ENCODE measurements at places on chromosomes 4 and X.

DNA sequence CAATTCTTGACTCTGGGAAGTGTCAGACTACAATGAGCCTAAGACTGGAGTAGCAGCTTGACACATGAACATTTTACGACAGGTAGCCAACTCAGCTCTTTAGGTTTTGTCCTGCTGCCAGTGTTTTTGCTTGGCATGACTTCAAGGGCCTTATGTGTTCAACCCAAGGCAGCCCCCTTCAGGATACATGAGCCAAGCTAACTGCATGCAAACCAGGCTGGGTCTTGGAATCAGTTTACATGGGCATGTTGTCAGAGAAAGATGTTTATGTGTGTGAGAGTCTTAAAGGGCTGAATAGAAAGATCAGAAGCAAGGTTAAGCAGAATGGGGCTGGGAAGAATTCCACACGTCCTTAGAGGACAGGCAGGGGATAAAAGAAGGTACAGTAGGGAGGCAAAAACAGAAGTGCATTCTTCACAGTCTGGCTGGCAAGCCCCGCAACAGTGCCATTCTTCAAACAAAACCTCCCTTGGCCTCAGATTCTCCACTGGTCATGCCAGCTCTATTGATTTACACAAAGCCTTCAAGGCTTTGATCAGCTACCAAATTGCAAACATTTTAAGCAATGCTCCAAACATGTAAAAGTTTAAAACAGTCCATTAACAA is 97.3 kb downstream of the NKX6-1 start:
- DNase-seq: no peak

DNA sequence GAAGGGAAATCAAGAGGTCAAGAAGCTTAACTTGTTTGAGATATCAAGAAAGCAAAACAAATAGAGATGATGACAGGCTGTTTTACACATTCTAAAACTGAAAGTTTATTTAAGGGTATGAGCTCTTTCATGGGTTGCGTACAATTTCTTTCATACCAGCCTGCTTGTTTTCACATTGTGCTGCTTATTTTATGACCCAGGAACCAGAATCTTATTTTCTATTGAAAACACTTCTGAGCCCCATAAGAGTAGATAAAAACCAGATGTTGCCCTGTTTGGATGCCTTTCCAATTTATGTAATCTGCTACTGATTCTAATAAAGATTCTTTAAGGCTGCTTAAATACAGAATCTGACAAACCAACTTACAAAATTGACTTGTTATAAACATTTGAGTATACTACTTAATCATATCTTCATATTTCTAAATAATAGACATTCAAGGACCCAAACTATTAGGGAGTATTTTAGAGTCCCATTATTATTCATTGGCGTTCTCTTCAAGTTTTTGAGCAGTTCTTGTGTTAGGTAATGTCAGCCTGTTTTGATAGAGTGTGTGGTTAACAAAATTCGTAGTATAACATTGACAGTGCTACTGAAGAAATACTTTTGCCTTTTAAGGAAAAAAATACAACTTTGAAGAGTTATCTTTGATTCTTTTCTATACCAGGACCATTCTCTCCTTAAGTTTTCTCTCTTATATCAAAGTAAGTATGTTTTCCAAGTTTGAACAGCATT is 74.4 kb downstream of the PDLIM5 start:
- DNase-seq: no peak

DNA sequence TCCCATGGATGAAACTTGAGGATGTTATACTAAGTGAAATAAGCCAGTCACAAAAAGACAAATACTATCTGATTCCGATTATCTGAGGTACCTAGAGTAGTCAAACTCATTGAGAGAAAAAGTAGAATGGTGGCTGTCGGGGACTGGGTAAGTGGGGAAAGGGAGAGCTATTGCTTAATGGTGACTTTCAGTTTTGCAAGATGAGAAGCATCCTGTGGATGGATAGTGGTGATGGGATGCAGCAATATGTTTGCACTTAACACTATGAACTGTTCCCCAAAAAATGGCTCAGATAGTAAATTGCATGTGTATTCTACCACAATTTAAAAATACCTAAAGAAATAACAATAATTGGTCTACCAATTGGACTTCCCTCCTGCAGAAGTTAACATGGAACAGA is 181.5 kb downstream of the SHROOM3 start:
- no peak for DNase-seq

DNA sequence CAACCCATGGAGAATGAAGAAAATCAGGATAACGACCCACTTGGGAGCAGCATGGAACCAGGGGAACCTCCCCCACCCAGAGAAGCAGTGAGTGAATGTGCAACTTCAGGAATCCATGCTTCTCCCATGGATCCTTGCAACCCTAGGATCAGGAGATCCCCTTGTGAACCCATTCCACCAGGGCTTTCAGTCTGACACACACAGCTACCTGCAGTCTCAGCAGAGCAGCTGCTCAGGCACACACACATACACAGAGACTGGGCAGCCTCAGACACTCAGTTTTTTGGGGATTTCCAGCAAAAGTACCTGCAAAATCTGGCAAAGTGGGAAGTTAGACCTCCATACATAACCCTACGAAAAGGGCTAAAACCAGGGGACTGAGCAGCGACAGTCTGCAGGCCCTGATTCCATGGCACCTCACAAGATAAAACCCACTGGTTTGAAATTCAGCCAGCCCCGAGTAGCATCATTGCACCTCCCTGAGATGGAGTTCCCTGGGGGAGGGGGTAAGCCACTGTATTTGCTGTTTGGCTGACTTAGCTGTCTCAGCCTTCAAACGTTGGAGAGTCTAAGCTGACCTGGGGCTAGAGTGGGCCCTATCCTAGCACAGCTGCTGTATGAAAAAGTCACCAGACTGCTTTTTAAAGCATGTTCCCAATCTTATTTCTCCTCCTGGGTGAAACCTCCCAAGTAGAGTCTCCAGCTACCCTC is 737.5 kb upstream of the NDST4 start:
- DNase-seq: no peak

DNA sequence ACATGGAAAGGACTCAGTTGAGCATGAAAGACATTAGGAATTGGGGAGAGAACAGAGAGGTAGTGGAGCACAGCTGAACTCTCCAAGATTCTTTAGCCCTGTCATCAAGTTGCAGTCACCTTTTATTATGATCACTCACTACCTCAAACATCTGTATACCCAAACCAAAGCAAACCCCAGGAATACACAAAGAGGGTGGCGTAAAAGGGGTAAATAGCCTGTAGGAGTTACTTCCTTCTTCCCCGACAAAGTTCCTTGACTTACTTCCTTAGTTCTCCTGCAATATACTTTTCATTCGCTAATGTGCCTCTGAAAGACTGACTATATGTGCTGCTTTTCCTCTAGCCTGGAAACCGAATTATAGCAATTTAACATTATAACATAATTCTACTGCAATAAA is 159.9 kb downstream of the SPRY1 start:
- no peak for DNase-seq

GRCh38 chr4:100422894-100423293 is 94.9 kb downstream of the EMCN start:
- no peak for DNase-seq

- no peak for DNase-seq
Measured at GRCh38 chr4:139331185-139331584, 28.9 kb upstream of the NDUFC1 start.

- DNase-seq: no peak
Measured at GRCh38 chrX:153779891-153780677, 757 bp upstream of the SRPK3 start.

DNA sequence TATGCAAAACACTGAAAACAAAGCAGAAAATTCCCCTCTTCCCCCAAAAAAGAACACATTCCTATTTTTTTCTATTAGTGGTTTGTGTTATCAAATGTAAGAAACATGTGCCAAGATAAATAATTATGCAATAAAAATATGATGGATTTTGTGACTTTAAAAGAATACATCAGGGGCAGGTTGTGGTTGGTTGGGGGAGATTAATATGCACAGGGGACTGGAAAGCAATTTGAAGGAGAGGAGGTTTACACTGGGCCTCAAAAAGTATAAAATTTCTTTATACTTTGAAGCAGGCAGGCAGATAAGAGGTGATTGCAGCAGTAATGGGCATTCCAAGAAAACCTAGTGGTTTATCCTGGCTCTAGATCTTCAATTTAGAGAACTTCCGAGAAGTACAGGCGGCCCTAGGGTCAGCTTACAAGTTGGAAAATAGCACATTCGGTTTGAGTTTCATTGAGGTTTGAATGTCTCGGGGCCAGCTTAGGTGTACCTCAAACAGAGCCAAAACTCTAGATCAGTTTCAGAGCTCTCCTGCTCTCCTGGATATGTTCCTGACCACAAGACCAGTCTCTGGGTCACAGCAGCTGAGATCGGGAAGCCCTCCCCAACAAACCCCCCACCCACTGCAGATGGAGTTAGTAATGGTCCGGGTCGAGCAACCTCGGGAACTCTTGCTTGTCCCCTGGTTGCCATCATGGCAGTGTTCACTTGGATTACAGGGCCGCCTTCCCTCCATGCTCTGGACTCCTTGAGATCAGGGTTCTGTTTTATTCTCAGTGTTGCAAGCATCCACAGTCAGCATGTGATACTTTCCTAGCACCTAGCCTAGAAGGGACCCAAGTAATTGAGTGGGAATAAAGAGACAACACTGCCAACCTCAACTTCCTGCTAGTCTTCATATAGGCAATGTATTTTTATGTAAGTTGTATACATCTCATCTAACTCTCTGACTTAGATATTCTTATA is 112.1 kb upstream of the DDIT4L start:
- DNase-seq: no peak

- DNase-seq: no peak
Measured at GRCh38 chr4:67468830-67469229, 76.5 kb downstream of the CENPC start.

DNA sequence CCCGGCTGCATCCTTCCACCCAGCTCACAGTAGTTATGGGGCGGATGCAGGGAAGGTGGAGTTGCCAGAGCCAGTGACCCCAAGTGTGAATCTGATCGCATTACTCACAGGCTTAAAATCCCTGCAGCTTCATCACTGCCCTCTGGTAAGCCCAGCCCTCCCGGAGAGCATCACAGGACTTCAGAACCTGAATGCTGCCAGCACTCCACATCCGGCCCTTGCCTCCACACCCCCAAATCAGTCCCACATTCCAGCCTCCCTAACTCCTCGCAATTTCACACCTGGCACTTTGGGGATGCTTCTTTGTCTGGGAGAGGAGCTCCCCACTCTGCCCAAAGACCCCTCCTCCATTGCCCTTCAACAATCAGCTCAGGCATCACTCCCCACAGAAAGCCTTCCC is 15.6 kb downstream of the RASL11B start:
- no peak for DNase-seq

GRCh38 chr4:69860052-69860451 is at the start of gene SULT1E1:
Gene SULT1E1 (minus strand): TSS chr4:69860145. CDS start chr4:69857644, 2,501 bp downstream.
- DNase-seq: no peak

DNA sequence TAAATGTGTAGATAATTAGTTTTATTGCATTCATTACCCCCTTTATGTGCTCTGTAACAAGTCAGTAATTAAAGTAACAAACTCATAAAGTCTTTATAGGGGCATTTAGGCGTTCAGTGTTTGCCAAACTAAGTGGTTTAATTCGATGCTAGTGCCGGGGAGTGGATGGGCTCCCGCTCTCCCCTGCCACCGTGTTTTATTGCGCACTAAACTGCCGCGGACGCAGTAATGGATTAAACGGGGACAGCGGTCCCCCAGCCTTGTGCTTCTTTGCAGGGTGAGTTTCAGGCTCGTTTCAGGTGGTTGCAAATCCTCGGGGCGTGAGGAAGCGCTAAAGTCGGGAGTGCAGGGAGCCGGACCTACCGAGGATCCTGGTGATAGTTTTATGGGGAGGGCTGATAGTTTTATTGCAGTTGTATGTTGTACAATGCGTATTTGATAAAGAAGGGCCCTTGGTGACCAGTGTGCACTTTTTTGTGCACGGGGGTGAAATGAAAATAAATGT is 1.6 kb upstream of the PHOX2B start:
- no peak for DNase-seq

- DNase-seq: peak; percentile 14
Measured at GRCh38 chr4:140116442-140117104, 37.4 kb downstream of the MAML3 start.

DNA sequence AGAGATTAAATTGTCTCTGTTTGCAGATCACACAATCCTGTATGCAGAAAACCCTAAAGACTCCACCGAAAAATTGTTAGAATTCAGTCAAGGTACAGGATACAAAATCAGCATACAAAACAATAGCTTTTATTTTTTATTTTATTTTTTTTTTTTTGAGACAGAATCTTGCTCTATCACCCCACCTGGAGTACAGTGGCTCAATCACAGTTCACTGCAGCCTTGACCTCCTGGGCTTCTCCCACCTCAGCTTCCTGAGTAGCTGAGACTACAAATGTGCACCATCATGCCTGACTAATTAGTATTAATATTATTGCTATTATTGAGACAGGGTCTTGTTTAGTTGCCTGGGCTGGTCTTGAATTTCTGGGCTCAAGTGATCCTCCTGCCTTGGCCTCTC is 8.9 kb upstream of the PLXNB3 start:
- DNase-seq: no peak

- DNase-seq: no peak
Measured at GRCh38 chrX:111492085-111492484, 19.4 kb upstream of the SERTM2 start.

- no peak for DNase-seq
Measured at GRCh38 chrX:6568031-6568430, 33.1 kb upstream of the VCX3A start.

DNA sequence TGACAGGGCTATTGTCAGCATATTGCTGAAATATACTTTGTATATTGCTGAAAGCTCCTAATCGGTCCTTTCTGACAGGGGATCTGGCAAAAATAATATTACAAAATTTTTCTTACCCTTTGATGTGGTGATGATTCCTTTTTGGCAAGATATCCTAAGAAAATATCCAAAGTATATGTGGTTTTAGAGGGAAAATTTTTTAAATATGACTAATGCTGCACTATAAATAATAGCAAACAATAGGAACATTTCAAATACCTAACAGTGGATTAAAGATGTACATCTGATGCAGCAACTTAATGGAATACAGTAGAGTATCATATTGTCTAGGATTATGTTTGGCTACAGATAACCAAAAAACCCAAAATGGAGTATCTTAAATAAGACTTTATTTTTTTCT is 49.6 kb downstream of the RRAGB start:
- no peak for DNase-seq

- no peak for DNase-seq
Measured at GRCh38 chrX:93741811-93742210, 67.8 kb downstream of the FAM133A start.

DNA sequence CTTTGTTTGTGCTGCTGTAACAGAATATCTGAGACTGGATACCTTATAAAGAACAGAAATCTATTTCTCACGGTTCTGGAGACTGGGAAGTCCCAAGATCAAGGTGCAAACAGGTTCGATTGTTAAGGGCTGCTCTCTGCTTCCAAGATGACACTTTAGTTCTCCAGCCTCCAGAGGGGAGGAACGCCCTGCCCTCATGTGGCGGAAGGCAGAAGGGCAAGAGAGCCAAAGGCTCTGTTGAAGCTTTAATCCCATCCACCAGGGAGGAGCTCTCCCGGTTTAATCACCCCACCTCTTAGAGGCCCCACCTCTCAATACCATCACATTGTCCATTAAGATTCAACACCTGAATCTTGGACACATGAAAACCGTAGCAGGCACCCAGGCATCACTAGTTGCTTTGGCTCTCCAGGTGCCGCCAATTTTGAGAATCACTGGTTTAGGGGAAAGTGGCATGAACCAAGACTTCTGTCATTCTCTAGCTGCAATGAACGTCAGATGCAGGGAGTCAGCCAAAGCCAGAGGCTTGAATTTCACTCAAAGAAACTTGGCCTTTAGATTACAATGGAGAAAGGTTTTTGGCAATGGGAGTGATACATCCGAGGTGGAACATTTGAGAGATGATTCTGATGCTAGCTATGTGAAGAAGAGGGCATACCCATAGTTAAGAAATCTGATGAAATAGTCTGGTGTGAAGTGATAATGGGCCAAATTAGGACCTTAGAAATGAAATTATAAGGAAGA is 15.7 kb downstream of the FHL1 start:
- DNase-seq: peak; percentile 44

GRCh38 chrX:17779434-17779833 is 42.1 kb downstream of the SCML1 start:
- no peak for DNase-seq

All from stimulated activated CD4-positive, alpha-beta T cell treated with anti-CD3 and anti-CD28 coated beads, Interleukin-4, amount 100 ng/mL, for 24 hours (primary cell).